Hippocampal formation (tissue), 2 donors: ENCODE measurements at places on chromosomes 7 and 10.

DNA sequence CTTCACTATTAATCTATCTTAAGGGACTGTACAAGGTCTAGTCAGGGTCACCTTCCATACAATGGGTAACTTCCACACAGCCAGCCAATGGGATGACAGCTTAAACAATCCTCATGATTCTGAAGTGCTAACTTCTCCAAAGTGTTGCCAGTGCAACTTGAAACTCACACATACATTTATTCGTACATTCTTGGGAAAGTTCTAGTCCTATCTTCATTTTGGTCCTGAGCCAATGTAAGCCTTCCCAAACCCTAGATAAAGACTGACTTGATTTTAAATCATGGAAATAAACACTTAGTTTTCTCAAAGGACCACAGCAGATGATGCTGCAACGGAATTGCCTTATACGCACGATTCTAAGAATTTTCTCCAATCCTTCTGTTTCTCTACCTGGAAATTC is 117.5 kb upstream of the COL1A2 start:
- no peak for DNase-seq

- no peak for DNase-seq
Measured at GRCh38 chr10:120162471-120162870, 269.9 kb downstream of the SEC23IP start.

DNA sequence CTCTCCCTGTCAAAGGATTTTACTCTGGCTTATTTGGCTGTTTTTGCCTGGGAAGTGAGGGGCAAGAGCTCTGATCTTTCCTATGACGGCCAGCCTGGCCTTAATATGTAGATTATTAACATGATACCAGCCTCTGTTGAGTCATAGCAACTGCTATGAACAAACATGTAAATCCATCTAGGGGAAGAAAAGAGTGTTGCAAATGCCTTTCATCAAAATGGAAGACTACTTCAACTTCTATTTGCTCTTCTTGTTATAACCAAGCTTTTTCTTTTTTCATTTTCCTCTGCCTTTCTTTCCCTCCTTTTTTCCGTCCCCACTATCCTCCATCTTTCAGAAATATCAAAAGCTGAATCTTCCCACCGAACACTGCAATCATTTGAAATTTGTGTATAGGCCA is 46.6 kb downstream of the BTRC start:
- no peak for DNase-seq

DNA sequence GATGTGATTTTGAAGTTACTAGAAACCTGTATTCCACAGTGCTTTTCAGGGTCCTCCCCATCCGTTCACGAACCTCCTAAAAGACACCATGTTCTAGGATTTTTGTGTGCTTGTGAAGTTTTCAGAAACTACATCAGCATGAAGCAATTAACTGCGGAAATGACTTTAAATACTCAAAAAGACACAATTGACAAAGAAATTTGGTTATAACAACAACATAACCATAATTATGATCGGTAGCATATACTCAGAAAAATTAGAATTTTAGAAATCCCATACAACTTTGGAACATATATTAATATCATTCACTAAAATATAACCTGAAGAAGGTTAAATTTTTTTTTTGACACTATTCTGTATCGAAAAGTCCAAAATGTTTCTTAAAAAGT is 43.8 kb upstream of the FAM20C start:
- no peak for DNase-seq

DNA sequence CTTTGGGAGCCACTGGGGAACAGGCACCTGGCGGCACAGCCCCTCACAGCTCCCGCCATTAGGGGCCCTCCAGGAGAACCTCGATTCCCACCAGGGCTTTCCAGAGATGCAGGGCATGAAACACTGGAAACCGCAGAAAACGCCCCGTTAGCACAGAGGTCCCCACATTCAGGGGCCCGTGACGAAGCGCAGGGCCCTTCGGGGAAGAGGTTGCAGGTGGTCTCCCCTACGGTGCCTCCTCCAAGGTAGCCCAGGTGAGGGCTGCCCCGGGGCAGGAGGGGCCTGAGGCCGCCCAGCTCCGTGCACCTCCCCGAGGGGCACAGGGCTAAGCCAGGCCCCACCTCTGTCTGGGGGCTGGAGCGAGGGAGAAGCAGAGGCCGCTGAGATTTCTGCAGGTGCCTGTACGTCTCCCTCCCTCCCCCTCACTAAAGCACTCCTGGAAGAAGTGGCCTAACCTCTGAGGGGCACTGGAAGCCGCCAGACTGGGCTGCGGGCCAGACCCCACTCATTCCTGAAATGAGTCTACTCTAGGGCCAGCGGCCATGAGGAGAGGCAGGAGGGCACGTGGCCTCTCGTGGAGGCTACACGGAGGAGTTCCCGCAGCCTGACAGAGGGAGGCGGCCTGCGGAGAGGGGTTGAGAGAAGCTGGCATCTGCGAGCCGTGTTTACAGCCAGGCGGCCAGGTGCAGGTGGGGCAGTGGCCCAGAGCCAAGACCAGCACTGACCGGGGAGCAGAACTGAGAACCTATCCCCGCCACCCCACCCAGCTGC is 6.9 kb downstream of the PDGFA start:
- no peak for DNase-seq

DNA sequence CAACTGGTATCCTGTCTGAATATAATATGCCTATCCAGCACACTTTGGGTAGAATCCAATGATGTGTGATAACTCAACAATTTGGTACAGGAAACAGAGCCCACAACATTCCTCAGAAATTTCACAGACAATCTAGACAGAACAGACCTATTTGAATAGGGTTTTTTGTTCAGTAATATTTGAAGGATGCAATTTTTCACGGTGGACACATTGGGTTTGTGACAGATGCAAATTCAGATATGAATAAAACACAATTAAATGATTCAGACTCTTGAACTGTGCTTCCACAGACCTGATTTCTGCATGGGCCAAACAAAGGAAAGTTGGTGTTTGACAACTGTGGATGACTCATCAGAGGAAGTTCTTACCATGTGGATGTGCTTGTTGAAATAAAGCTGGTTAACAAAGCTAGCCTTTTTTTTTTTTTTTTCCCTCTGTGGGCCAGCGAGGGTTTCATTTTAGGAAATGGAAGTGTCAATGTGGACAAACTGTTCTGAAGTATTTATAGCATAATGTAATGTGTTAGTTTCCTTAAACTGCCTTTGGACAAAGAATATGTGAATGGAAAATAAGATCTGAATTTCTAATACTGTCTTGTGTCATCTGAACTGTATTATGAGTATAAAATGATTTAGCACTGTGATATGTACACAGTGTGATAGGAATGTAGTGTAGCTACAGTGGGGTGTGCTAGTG is 43.2 kb upstream of the FAM133B start:
- DNase-seq, result peak; percentile 33

DNA sequence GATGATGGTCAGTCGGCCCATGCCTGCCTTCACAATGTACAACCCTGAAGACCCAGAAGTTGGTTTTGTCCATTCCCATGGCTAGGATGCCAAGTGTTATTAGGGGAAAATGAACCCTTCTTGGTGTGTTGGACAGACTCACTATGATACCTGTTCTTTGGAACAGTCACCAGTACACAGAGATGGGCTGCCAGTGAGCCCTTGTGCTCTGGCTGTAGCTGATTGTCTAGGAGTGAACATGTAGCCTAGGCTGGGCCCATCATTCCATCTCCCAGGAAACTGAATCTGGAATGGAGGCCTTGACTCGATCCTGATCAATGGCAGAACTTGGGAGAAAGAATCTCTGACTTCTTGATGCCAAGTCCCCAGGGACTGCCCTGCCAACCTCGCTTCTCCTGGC is 188.9 kb downstream of the EVX1 start:
- DNase-seq, result no peak

- DNase-seq, result no peak
Measured at GRCh38 chr10:122814493-122814892, 31.2 kb downstream of the CUZD1 start.

DNA sequence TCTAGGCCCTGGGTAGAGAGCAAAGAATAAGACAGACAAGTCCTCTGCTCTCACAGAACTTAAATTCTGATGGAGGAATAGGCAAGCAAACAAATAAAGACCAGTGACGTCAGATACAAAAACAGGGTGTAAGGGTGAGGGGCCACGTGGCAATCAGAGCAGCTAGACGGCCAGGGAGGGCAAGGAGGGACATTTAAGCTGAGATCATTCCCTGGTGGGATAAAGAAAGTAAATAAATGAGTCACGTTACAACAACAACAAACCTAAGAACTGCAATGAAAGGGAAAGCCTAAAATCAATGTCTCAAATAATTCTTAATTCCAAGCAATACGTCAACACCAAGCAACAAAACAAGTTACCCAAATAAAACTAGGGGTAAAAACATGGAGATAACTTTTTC is 21.8 kb downstream of the STN1 start:
- DNase-seq, result no peak

GRCh38 chr10:77031531-77032187 is 605.9 kb downstream of the KCNMA1 start:
- no peak for DNase-seq

DNA sequence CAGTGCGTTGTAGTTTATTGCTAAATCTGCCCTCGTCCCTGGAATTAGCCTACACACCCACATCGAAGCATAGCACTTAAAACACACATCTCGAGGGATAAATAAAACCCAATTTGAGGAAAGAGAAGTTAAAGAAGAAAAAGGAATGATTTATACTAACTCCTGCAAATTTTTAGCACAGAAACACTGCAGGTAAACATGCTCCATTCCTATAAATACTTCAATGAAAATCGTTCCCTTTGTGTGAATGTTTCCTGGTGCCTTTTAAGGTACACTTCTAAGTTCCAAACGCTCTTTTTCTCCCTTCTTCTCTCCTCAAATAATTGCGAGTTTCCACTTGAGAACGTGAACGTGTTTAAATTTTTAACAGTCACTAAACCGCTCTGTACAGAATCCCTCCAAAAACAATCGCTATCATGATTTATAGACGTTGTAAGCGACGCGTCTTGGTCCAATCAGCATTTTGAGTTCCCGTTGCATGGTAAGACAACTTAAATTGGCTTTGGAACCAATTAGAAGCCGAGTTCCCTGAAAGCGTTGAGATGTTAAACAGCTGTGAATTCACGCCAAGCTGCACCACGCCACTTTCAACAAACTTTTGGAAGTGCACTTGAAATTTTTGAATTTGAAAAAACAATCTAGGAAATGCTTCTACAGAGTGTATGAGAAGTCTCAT is 12.5 kb upstream of the EBLN1 start:
- DNase-seq, result peak; percentile 51

DNA sequence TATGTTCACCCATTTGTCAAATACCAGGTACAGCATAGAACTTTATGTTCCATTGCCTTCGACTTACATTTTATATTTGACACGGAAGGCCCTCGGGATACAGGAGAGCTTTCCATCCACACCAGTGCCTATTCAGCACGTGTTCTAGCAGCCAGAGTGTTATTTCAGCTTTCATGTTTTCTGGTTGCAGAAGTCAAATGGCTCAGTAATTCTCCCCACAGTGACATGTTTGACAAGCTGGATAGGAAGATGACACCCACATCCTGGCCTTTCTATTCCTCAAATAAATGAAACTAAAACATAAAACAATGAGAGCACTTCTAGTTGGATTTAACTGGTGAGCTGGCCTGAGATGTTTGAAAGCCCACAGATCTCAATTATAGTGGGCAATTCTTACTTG is 173.4 kb downstream of the SORCS1 start:
- no peak for DNase-seq

GRCh38 chr7:157211690-157212089 is 73.0 kb downstream of the UBE3C start:
- DNase-seq, result no peak
